ENCODE measurements at places on chromosomes 12 and 14.

DNA sequence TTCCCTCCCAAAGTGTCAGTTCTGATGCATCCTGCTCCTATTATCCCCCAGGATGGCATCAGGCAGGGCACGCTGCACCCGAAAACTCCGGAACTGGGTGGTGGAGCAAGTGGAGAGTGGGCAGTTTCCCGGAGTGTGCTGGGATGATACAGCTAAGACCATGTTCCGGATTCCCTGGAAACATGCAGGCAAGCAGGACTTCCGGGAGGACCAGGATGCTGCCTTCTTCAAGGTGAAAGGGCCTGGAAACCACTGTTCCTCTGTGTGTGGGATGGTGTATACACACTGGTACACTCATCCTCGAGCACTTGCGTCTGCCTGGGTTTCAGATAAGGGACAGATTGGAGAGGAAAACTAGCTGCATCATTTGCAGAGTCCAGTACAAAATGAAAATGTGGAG is 1.0 kb downstream of the IRF9 start:
- DNase-seq, result no peak

DNA sequence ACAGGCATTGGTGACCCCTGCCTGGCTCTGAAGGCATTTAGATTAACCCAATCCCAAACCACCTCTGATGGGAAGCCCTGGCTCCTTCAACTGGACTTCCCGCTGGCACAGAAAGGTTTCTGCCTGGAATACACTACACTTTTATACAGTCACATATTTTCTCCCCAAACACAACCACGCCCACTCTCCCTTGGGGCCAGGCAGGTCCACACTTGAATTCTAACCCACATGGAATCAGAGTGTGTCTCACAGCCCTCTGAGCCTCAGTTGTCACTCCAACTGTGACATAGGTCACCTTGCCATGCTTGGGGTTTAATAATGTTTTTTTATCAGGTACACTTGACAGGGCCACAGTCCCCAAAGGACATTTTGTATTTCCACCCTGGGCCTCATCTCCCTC is 368.6 kb downstream of the BCL11B start:
- no peak for DNase-seq

GRCh38 chr12:71685914-71686657 is at the start of gene TMEM19:
TSS of gene TMEM19 (plus strand) at chr12:71686082. CDS start at chr12:71686681, 599 bp downstream.
- peak; percentile 82 for DNase-seq

DNA sequence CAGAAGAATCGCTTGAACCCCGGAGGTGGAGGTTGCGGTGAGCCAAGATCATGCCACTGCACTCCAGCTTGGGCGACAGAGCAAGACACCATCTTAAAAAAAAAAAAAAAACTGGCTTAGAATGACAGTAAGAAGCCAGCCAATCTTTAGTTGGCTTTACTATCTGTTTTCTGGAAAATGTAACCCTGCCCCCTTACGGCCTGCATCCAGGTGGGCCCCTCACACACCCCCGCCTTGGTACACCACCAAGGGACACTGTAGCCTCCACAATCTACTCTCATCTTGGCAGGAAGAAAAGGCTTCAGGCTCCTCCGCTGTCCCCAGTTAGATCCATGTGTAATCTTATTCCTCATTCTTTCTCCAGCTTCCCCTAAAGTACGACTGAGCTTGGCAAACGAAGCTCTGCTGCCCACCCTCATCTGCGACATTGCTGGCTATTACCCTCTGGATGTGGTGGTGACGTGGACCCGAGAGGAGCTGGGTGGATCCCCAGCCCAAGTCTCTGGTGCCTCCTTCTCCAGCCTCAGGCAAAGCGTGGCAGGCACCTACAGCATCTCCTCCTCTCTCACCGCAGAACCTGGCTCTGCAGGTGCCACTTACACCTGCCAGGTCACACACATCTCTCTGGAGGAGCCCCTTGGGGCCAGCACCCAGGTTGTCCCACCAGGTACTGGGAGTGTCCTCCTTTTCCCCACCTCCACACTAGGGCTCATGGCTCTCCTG is 6.6 kb downstream of the TAPBPL start:
- no peak for DNase-seq

- DNase-seq, result peak; percentile 40
Observed at GRCh38 chr12:55720894-55721444, 776 bp downstream of the RDH5 start.

- DNase-seq, result no peak
Observed at GRCh38 chr12:77130193-77130592, 64.8 kb upstream of the E2F7 start.

GRCh38 chr12:50313256-50313931 is 30.1 kb upstream of the LIMA1 start:
- no peak for DNase-seq

GRCh38 chr14:104328607-104329006 is 190.2 kb downstream of the KIF26A start:
- DNase-seq, result no peak

DNA sequence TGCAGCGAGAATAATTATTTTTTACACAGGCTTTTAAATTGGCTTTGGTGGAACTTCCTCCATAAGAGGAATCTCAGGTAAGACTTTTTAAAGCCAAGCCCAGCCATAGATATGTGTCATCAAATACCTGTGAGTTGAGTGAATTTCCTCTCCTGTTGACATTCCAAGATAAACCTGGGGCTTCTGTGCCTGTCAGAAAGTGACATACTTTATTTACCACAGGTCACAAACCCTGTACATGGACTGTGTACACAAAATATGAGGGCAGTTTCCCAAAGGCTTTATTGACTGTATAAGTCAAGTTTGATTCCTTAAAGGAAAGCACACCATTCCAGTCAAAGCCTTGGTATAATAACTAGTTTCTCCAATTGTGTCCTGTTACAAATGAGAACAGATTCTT is 25.9 kb upstream of the SRSF5 start:
- no peak for DNase-seq

GRCh38 chr12:31009976-31010375 is 63.7 kb upstream of the DDX11 start:
- no peak for DNase-seq

- DNase-seq, result no peak
Observed at GRCh38 chr12:9947674-9948073, 15.5 kb upstream of the CLEC2A start.

DNA sequence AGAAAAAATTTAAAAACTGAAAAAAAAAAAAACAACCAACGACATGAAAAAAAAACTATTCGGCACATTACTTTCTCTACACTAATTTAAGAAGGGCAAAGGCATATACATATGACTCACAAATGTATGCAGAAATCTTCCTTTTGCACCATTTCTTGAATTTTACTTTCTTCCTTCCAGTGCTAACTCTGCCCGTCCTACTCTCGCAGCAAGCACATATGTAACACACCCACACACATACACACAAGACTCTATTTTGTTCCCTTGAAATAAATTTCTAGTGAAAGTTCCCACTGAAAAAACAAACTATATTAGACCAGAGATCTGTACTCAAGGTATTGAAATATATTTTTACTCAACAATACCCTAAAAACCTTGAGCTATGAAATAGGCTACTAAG is 14.6 kb downstream of the BTG1 start:
- no peak for DNase-seq

DNA sequence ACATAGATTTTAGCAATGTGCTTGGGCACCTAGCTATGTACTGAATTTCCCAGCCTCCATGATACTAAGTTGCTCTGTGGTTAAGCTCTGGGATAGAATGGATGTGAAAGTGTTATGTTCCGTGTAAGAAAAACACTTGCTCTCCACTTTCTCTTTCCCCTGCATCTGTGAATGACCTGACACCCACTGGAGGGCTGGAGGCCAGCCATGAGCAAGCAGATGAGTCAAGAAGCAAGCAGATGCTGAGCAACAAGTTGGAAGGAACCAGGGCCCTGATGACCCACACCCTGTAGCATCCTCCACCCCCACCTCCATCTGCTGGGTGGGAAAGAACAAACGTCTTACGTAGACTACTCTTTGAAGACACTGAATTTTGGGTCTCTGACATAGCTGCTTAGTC is 56.6 kb downstream of the EID3 start:
- DNase-seq, result no peak

GRCh38 chr12:32367381-32367780 is 32.0 kb upstream of the FGD4 start:
- no peak for DNase-seq

GRCh38 chr12:2183556-2184541 is 131.1 kb downstream of the CACNA1C start:
- no peak for DNase-seq

GRCh38 chr14:65186951-65187350 is 84.6 kb upstream of the MAX start:
- no peak for DNase-seq

DNA sequence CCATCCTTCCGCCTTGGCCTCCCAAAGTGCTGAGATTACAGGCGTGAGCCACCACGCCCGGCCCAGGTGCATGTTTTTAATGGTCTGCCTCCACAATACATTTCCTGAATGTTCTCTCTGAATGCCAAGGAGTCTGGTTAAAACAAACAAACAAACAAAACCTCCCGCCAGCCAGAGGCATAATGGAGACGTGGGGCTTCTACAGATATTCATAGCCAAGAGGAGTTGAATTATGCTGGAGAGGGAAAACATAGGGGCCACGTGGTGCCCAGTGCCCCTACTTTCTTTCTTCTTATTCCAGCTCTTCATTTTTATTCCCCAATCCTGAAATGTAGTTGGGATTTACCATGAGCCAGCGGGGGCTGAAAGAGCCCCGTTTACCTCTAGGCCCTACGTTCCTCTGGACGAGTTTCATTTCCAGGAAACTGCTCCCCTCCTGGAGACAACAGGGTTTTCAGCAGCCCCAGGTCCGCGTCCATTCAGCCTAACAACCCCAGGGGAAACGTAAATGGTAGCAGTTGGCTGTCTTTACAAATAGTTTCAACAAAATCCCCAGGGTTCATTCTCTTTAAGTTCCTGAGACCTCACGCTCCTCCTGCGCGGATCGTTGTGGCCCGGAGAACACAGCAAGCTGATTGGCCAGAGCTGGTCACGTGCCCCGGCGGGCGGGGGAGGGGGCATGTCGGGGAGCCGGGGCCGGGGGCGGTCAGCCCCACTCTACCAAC is 108.5 kb upstream of the ESRRB start:
- no peak for DNase-seq

DNA sequence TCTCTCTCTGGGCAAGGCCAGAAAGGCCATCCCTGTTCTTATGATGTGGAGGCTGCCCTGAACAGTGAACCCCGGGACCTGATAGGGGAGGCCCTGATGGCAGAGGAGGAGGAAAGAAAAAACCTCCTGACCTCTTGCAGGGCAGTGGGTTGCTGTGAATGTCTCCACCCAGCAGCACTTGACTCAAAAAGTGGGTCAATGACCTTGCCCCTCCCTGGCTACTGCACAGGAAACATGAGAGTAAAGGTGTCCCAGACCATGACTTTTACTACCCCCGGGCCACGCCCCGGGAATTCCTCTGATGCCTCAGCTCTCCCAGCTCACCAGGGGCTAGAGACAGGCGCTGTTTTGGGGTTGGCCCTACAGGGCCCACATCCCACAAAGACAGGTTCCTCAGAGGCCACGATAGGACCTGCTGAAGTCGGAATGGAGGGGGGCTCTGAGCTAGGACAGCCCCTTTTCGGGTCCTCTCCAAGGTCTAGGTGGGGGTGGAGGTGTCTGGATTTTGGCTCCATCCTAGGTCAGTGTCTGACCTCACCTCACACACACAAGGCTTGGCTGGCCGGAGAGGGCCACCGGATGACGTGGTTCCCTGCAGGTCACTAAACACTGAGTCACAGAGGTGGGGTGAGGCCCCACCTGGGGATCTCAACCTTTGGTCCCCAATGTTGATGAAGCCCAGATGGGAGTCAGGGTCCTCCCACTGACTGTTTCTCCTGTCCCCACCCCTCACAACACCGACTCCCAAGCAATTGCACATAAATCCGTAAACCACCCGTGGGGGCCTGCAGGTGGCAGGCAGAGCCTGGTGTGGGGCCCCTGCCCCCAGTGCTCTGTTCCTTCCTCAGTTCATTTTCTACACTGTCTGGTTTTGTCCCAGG is 1.6 kb downstream of the RHOF start:
- peak; percentile 77 for DNase-seq

DNA sequence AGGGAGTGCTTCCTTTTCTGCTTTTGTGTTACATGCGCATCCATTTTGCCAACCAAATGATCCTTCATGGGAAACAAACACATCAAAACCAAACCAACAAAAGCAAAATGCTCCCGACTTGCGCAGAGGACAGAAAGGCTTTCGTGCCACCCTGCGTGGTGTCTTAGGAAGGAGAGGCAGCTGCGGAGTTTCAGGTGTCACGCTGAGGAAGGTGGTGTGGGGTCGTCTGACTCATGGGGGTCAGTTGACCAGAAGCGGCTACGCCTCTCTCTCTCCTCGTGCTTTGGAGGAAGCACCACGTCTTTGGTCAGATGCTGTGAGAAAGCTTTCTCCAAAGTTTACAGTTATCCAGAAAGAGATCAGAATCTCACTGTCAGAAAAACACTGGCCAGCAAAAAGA is 7.9 kb downstream of the EMP1 start:
- no peak for DNase-seq

- DNase-seq, result no peak
Observed at GRCh38 chr14:92631098-92631497, 117.3 kb downstream of the LGMN start.

GRCh38 chr12:104631867-104632266 is 175.1 kb downstream of the CHST11 start:
- DNase-seq, result no peak

DNA sequence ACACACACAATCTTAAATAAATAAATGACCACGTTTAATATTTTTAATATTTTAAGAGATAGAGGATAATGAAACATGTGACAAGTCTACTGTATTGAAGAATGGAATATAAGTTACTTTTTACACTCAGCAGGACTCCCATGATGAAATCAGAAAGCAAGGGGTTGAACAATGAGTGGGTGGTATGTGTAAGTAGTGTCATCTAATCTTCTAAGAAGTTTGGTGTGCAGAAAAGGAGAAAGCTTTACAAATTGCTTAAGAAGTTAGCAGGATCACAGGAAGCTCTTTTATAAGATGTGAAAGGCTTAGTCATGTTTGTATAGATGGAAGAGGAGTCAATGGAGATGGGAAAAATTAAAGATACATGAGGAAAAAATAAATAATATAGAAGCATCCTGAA is 47.8 kb downstream of the SLC15A5 start:
- DNase-seq, result no peak

- DNase-seq, result no peak
Observed at GRCh38 chr12:2233034-2233433, 180.2 kb downstream of the CACNA1C start.

DNA sequence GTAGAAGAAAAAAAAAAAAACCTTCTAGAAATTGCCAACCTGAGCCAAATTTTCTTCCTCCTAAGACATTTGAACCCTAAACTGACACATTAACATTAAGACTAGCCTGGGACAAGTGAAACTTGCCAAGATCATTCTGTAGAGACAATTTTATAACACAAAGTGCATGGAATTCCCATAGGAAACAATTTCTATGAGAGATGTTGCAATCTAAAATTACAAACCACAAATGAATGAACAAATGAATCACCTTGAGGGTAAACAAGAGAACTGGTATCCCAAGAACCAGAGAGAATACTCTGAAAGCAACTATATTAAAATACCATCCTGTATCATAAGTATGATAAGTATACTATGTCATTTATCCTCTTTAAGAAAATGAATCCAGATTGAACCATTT is 165.3 kb downstream of the DICER1 start:
- DNase-seq, result no peak

DNA sequence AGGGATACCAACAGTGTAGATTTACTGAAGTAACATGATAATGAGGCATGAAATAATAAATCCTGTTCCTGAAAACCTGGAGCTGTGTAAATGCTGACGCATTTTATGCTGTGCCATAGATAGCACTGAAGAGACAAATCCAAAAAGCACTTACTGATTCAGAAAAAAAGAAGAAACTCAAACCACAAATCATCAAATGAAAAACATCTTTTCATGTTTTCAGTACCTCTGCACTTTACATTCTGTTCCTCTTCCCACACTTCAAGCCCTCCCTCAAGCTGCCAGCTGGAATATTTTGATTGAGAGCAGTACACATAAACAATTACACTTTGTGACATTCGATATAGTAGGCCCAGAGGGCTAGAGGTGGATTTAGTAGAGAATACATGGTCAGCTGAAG is 362.3 kb downstream of the NAV3 start:
- no peak for DNase-seq

Data from CD4-positive, alpha-beta T cell treated with Interleukin-17A for 1 hour (primary cell).